ENCODE measurements at places on chromosomes 7 and 10.

- DNase-seq, result no peak
Measured at GRCh38 chr10:84654671-84655070, 326.3 kb downstream of the CCSER2 start.

DNA sequence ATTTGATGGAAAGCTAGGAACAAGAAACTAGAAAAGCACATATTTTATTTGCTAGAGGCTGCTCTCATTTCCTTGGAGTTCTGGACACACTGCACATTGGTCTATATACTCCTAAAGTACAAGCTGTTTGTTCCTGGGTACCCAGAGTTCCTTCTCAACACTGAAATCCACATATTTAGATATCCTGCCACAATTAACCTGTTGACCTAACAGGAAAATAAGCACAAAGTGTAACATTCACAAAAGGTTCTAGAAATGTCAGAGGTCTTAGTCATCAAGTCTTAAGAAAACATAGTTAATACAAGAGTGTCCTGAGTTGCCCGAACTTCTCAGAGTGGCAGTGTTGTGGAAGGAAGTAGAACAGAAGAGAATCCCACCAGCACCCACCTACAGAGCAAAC is 115.6 kb downstream of the ELMO1 start:
- DNase-seq, result no peak

DNA sequence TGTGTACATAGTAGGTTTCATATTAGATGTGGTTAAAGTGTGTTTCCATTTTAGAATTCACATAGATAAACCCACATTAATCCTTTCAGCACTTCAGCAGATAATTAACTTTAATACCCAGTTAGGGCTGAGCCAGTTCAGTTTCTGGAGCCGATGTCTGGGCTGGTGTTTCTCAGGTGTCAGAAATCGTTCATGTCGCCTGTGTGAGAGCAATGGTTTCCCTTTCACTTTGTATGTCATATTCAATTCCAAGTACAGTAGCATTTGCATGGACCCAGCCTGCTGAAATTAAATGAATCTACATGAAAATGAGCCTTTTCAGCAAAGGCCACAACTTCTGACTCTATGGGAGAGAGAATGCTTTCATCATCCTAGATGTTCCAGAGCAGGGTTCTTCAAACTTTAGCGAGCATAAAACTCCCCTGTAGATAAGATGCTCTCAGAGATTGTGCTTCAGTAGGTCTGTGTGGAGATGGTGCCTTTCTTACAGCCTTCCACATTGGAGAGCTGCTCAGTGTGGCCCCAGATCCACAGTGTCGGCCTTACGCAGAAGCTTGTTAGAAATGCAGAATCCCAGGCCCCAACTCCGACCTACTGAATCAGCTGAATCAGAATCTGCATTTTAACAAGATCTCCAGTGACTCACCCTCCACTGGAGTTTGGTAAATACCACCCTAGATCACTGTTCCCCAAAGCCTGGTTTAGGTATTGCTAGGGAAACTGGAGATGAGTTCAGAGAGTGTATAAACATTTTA is 19.6 kb downstream of the WIPF3 start:
- DNase-seq, result no peak

DNA sequence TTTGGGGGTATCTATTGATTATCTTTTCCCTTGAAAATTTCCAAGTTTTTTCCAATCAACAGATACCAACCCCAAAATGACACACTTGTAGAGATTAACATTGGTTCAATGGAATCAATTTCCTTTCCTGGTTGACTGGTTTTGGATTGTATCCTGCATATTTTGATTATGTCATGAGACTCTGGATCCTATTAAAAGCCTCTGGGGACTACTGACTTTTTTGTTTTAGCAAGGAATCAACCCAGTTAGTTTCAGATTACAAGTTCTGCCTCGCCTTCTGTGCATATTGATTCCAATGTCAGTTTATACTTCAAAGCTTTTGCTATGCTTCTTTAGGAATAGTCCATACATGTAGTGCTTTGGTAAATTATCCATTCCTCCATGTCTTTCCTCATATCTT is 29.2 kb downstream of the COPG2 start:
- no peak for DNase-seq

DNA sequence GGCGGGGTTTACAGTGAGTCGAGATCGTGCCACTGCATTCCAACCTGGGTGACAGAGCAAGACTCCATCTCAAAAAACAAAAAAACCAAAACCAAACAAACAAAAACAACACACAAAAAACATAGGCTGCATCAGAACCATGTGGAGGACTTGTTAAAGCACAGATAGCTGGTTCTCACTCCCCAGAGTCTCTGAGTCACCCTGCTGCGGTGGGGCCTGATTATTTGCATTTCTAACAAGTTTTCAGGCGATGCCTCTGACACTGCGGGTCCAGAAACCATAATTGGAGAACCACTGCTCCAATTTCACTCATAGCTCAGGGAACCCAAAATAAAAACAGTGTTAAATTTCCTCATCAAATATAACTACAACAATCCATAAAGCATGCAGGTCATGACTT is 816.7 kb downstream of the MAGI2 start:
- no peak for DNase-seq

- no peak for DNase-seq
Measured at GRCh38 chr7:1765336-1765735, 95.3 kb downstream of the ELFN1 start.

DNA sequence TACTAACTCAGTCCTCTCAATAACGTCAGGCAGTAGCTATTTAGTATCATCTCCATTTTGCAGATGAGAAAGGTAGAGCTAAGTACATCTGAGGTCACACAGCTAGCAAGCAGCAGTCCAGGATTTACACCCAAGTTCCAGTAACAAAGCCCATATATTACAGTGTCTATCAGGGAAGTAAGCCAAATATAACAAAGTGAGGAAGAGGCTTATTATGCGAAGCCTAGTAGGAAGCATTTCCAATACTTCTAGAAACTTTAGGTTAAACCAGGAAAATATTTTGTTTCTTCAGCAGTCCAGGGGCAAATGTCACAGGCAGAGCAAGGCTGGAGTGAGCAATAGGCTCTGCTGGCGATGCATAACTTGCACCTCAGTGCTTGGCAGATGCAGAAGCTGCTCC is 53.9 kb downstream of the NOC3L start:
- no peak for DNase-seq

DNA sequence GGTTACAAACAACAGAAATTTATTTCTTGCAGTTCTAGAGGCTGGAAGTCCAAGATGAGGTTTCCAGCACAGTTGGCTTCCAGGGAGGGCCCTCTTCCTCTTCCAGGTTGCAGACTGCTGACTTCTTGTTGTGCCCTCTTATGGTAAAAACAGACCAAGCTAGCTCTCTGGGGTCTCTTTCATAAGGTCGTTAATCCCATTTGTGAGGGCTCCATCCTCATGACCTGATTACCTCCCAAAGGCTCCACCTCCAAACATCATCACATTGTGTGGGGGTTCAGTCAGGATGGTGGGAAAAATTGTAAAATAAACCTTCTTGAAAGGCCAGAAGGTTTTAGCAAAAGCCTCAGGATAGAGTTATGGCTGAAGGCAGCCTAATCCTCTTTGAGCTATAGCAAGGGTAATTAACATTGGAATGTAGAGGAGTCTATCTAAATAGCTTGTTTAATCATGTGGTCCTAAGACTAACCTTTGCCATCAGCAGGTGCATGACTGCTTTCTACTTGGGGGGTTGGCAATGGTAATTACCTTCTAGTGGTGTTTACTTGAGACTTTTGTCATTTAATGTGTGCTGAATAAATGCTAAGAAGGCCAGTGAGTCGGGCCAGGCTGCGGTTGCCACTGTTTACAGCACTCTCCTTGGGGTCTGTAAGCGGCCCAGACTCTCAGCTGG is 80.8 kb downstream of the PPP1R17 start:
- DNase-seq, result no peak

- DNase-seq, result no peak
Measured at GRCh38 chr10:20429742-20430141, 467.4 kb downstream of the NEBL start.

DNA sequence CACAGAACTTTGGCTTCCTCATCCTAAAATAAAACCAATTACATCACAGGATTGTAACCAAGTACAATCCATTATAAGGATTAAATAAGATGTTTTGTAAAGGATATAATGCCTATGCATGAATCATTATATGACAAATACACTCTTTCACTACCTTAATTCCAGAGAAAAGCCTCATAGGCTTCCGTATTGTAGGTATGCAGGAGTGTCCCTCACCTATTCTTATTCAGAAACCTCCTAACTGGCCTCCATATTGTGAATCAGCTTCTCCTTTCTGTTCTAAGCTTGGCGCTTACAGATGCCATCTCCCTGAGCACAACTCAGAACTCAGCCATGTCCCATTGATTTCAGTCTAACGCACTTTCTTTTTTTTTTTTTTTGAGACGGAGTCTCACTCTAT is 69.6 kb upstream of the CAPZA2 start:
- DNase-seq, result no peak

DNA sequence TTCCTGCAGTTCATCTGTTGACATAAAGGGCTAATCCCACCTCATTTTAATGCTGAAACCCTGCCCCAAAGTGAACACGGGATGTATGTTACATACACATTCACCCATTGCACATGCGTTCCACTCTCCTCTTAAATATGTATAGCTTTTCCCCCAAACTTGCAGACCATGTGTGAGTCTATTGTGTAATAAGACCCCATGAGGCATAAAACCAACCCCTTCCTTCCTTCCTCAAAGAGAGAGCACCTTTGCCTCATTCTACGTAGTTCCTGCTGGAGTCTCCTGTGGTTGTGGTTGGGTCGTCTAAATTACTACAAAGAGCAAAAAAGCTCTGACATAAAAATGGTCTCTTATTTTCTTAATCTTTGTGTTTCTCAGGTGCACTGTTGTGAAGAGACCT is 345.7 kb upstream of the KLF6 start:
- no peak for DNase-seq

GRCh38 chr10:89684604-89685003 is 16.8 kb upstream of the KIF20B start:
- DNase-seq, result no peak

- no peak for DNase-seq
Measured at GRCh38 chr10:77498829-77499228, 138.8 kb downstream of the KCNMA1 start.

DNA sequence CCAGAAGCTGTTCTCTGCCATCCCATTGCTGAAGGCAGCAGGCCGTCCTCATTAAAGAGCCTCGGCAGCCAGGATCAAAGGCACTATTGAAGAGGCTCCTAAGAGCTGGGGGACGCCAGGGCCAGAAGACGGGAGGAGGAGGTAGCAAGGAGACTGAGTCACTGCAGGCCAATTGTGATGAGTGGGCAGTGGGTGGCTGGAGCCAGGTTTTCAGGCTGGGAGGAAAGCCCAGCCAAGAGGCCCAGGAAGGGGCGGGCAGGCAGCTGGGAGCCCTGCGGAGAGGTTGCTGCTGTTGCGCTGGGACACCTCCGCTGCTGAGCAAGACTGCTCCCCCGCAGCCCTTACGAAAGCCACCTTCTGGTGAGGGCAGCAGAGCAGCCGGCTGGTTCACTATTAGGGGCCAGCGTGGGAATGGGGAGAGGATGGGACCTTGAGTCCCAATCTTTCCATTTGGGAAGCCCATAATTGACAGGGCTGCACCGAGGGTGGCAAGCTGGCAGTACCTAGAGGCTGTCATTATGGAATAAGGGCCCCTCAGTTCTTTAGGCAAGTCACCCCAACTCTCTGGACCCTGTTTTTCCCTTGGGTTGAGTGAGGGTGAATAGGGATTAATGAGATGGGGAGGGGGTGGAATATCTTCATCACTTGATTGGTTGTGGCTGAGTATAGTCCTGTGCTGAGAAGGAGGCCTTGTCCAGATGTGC is 48.4 kb downstream of the UNC5B start:
- DNase-seq, result no peak
